Astrocyte of the hippocampus (primary cell): ENCODE measurements at places on chromosomes 13 and 19.
A peak's percentile ranks its signal among the peaks of the same experiment; 100 is the strongest.

DNA sequence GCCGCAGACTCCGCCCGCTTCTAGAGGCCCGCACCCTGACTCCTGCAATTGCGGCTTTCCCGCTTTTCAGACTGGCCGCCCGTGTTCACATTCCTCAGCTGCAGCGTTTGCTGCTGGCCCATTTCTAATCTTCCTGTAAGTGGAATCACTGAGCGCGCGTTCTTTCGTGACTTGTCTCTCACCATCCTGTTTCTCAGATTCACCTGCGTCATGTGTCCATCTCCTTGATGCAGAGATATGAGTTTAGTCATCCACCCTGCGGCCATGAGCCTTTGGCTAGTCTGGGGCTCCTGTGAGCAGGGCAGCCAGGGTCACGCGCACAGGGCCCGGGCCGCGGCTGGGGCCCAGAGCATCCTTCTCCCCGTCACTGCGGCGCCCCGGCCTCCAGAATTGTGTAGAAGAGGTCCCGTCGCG, 110.0 kb downstream of the CRYL1 start:
- no peak for DNase-seq

- DNase-seq, result peak; percentile 76
Measured at GRCh38 chr13:84896128-84896527, 903.1 kb downstream of the SLITRK6 start.

GRCh38 chr19:39558624-39559117, 18.7 kb upstream of the EID2 start:
- DNase-seq, result no peak

GRCh38 chr19:4319067-4319718, 14.8 kb downstream of the FSD1 start:
- DNase-seq, result no peak

- DNase-seq, result no peak
Measured at GRCh38 chr19:377801-378581, 31.0 kb downstream of the C2CD4C start.

DNA sequence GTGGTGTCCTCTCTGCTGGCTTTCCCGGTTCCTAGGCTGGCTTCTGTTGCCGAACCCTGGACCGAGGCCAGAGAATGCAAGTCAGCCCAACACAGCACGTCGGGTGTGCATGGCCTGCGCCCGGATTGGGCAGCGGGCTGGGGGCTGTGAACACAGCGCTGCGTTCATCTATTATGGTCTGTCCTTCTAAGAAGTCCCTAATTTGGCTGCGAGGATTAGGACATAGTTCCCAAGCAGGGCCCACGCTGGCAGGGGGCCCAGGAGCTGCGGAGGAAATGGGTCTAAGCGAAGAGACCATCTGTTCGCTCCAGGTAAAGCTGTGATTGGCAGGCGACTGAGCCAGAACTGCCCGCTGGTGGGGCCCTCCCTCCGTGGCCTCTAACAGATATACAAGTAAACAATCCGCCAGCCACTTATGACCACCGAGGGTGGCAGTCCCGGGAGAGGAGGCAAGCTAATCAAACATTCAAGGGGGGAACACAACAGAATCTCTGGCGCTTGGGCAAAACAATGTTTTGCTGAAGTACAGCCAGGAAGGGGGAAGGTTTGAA, 6.0 kb downstream of the SYCE2 start:
- DNase-seq, result peak; percentile 83

GRCh38 chr13:85529218-85529594, 270.0 kb downstream of the SLITRK6 start:
- DNase-seq, result peak; percentile 41

GRCh38 chr13:22055259-22055658, 384.4 kb downstream of the FGF9 start:
- no peak for DNase-seq
